ENCODE measurements at places on chromosomes 12 and 14.
A peak's percentile ranks its signal among the peaks of the same experiment; 100 is the strongest.

- no peak for DNase-seq
Observed at GRCh38 chr12:90181216-90181615, 472.6 kb upstream of the ATP2B1 start.

GRCh38 chr14:88351966-88352691 lies 29.1 kb upstream of the KCNK10 start:
- peak; percentile 3 for DNase-seq

GRCh38 chr14:75714991-75715390 lies 53.9 kb downstream of the TTLL5 start:
- peak; percentile 59 for DNase-seq

DNA sequence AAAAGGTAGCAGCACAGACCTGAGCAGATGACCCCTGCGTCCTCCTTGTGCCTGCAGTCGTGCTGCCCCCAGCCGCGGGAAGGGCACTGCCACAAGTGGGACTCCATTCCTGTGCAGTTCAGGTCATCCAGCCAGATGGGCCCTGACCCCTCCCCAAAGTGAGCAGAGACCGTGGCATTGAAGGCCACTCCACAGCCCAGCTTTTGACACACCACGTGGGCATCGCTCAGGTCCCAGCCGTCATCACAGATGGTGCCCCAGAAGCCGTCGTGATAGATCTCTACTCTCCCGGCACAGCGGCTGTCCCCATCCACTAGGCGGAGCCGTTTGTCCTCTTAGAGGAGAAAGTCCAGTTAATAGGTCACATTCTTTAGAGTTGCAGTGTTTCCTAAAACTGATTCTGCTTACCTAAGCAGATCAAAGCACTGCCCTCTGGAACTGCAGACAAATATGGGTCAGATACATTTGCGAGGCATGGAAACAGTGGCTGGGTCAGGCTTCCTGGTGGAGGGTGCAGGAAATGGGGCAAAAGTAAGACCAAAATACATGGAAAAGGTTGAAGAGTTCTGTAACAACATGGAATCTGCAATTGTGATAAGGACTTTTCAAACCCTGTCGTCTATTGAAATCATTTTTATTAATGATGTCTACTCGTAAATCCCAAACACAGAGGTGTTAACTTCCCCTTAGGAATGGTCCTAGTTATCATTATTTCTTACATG lies 69.4 kb downstream of the CD163L1 start:
- DNase-seq, result peak; percentile 66

DNA sequence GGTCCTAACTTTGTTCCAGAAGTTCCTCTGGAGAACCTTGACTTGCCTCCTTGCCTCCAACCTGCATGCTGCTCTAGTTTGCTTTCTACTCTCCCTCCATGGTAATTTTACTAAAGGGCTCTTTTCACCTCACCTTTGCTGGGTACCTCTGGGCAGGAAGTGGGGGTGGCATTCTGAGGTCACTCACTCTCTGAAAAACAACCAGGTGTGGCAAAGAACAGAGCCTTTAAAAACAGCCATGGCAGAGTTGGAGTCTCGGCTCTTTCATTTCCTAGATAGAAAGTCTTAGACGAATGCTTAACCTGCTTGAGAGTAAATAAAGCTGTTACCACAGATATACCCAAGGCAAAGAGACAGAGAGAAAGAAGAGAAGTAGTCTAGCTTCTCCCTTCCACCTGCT lies 827.9 kb downstream of the BCL11B start:
- DNase-seq, result no peak

GRCh38 chr14:33676135-33676566 lies 274.7 kb downstream of the EGLN3 start:
- DNase-seq, result peak; percentile 56

- DNase-seq, result peak; percentile 55
Observed at GRCh38 chr14:88804035-88804434, 11.3 kb upstream of the EML5 start.

GRCh38 chr14:65296402-65296801 lies 116.1 kb upstream of the FUT8 start:
- no peak for DNase-seq
